ENCODE measurements at places on chromosomes 6 and 20.

DNA sequence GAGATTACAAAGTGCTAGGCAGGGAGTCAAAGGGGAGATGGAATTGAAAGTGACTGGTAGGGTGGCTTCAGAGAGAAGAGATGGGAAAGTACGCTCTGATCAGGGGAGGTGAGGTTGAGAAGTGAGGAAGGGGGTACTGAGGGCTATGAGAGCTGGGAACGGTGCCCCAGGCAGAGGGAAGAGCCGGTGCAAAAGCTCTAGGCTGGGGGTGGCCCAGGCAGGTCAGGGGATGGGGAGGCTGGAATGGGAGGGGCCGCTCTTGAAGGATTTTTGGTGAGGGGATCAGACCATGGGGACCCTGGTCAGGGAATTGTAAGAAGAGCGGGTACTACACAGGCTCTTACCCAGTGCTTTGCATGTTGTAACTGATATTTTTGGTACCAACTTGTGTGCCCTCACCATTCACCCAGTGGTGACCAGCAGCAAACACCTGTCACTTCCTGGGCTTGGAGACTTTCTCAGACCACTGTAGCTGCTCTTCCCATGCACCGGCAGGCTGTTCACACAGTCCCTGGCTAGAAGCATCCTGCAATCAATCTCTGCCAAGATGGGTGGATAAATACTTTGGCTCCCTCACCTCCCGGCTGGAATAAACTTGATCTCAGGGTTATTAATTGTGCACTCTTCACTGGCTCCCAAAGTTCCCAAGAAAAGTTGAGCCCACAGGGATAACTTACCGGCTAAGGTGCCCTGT is 24.0 kb downstream of the PCK1 start:
- no peak for DNase-seq

- DNase-seq = no peak
Observed at GRCh38 chr6:112114577-112115223, 27.3 kb downstream of the FAM229B start.

DNA sequence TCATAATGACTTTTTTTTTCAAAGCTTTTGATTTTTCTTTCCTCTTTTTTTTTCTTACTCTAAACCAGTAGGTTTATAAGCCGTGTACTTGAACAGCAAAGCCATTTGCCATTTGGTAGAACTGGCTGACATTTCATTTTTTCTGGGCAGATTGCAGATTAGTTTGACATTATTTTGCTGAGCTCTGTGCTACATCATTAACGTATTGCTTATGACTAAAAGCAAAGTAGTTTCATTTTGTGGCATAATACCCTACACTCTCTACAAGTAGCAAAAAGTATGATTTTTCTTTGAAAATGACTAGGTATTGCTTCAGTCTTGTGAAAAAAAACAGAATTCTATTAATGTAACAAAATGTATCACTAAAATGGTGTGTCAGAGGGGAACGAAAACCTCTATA is 141.3 kb downstream of the GRIK2 start:
- DNase-seq = no peak

GRCh38 chr20:32967961-32968457 is 36.2 kb downstream of the SUN5 start:
- DNase-seq = peak; percentile 37

DNA sequence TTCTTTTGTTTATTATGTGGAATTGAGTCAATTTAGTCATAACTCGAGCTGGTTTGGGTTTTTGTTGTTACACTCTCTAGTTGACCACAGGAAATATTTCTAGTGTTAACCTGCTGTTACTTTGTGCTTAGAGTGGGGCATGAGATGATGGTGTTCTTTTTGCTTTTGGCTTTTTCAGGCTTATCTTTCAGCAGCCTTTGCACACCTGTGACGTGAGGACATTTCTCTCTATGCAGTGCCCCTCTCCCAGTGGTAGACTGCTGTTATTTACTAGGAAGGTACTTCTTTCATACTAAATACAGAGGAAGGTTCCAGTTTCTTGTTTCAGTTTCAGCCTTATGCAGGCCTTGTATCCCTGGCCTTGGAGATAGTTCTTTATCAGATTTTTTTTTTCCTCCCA is 766.8 kb upstream of the MAN1A1 start:
- DNase-seq = no peak

DNA sequence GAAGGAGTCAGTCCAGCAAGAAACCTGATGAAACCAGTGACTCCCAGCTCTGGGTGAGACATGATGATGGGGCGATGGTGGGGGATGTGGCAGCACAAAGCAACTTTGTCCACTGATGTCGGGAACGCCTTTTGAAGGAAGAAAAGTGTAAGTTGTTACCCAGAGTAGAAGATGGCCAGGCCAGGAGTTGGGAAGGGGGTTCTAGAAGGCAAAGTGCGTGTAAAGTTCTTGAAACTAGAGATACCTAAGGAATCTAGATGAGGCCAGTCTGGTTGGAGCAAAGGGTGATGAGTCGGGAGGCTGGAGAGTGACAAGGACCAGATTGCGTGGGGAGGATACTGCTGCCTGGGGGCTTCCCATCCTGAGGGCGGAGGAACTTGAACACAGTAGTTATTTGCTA is 117.0 kb downstream of the PHACTR3 start:
- no peak for DNase-seq
